ENCODE measurements at places on chromosomes 16 and 17.

DNA sequence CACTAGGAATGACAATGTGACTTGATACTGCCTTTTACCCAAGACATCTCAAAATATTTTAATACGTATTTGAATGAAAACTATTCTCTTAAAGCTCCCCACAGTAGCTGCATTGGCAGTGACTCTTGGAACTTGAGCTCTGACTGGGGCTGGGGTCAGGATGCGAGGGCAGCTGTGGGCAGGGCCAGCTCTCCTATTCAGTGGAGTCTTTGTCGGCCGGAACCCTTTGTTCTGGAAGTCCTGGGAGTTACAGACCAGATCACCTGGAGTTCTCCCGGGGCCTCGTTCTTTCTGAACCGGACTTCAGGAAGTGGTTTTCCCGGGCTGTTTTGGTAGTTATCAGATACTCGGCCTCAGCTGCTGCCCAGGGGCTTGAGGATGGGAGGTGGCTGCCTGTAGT lies 84.9 kb downstream of the NPIPB11 start:
- no peak for DNase-seq

DNA sequence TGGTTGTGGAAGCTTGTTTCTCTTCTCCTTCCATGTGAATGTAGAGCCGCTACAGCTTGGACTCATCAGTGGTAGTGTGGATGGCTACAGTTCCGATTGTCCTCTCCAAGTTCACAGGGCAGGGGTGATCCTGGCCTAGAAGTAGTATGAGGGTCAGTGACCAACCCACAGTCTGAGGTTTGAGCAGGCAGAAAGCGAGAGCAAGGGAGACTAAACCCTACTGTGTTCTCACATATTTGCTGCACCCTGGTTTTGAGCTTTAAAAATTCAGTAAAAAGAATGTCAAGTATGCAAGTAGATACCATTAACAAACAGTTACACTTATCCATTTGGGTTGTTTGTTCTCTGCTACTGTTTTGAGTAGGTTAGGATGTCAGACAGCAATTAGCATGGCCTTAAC lies 148.9 kb downstream of the MRTFB start:
- DNase-seq: no peak

GRCh38 chr17:38435795-38436194 lies 7.5 kb downstream of the ARHGAP23 start:
- no peak for DNase-seq

- DNase-seq: no peak
These were observed 29.1 kb downstream of the SEC14L5 start for GRCh38 chr16:4987250-4987579.

DNA sequence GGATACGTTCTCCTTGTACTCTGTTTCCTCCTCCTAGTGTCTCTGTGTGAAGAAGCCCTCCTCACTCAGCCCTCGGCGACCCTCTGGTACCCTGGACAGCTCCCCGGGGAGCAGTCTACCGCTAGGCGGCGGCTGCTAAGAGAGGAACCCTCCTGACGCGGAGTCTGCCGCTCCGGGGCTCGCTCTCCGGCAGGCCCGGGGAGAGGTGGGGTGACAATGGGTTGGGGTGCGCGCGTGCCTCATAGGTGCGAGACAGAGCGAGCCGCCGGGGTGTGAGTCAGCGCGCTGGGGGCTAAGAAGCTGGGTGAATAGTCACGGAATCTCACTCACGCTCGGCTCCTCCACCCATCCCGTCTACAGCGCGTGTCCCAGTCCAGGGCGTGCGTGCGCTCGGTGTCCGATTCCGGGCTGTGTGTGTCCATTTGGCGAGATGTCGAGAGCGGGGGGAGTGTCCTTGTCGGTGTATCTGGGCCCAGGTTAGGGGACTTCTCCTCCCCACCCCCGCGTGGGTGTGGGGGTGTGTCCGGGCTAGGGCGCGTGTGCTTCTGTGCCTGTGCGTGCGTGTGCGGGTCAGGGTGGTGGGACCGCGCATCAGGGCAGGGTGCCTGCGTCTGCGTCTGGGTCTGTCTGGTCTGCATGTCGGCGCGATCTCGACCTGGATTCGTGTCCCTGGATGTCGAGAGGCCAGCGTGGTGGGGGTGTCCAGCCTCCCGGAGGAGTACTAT lies 577 bp upstream of the HS3ST2 start:
- DNase-seq: no peak

- DNase-seq: no peak
These were observed 29.0 kb upstream of the PITPNA start for GRCh38 chr17:1591474-1592090.

DNA sequence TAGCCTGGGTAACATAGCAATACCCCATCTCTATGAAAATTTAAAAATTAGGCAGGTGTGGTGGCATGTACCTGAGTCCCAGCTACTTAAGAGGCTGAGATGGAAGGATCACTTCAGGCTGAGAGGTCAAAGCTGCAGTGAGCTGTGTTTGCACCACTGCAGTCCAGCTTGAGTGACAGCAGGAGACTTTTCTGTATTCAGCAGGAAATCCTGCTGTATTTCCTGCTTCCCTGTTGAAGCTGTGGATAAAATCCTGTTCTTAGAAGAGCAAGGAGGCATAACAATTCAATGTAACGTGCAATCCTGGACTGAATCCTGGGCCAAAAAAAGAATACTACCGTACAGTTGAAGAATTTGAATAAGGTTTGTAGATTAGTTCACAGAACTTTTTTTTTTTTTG lies 62.2 kb downstream of the FBXL20 start:
- DNase-seq: no peak

GRCh38 chr16:81442220-81442915 lies 2.2 kb upstream of the CMIP start:
- DNase-seq: no peak

- no peak for DNase-seq
These were observed 133.6 kb upstream of the CRHR1 start for GRCh38 chr17:45650561-45650960.

DNA sequence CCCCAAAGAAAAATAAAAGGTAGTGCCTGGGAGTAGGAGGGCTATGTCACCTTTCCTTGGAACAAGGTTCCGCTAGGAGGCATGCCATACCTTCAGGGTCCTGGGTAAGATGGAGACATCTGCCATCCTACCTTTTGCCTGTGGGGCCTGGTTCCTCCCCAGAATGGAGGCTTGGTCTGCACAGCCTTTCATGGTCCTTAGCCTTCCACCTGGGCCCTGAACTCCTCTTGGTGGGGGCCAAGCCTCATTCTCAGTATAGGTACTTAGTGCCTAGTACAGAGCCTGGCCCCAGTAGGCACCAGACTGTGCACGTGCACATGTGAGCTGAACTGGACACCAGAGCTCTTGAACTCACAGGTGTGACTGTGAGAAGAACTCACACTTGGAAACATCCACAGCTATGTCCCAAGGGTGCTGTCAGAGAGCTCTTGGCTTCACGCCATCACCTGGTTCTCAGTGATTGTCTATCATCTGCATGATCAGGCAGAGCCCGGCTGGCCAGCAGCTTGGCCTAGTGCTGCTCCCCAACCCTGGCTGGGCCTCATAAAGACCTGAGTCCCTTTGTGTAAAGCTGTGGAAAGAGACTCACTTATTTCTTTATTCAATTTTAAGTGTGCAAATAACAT lies 143.2 kb downstream of the SOCS1 start:
- no peak for DNase-seq

- no peak for DNase-seq
These were observed 2.8 kb downstream of the MARVELD3 start for GRCh38 chr16:71628810-71629209.

GRCh38 chr16:23670137-23670776 lies 8.4 kb upstream of the PLK1 start:
- no peak for DNase-seq
